Left lung (tissue), 14 donors: ENCODE measurements at places on chromosomes 12 and 14. TPM values are rescaled to one million over a fixed set of nuclear protein-coding genes. Genes with fewer than 3 reads are reported as not detected.

Gene LHX5
- not detected for polyA plus RNA-seq

DNA sequence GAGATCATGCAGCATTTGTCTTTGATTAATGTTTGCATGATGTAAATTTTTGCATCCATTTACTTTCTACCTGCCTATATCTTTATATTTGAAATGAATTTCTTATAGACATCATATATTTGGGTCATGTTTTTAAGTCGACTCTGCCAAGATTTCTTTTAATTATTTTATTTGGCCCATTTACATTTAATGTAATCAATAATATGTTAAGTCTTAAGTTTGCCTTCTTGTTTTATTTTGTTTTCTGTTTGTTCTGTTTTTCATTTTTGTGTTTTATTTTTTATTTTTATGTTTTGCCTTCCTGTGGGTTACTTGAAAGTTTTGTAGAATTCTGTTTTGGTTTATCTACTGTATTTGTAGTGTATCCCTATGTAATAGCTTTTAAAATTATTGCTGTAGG lies 33.2 kb upstream of the GUCY2C start:
- DNase-seq, result no peak

DNA sequence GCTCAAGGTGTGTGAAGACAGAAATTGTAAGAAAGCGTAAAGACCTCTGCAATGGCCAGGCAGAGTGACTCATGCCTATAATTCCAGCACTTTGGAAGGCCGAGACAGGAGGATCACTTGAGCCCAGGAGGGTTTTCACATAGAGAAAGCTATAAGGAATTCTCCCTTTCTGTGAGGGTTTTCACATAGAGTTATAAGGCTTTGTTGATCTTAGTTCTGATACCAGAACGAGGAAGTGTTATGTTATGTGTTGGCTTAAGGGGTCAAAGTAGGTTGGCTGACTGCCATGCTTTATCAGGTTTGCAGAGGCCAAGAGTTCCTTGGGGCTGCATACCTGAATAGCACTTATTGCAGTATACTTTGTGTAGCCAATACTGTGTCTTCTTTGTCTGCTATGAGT lies 139.1 kb downstream of the ERC1 start:
- no peak for DNase-seq

Gene WNT5B
- polyA plus RNA-seq, result 8.5 TPM

- DNase-seq, result no peak
These were observed 206.8 kb downstream of the DACT1 start for GRCh38 chr14:58844544-58844943.

Gene MYF6
- polyA plus RNA-seq, result 0.16 TPM

Gene SLC4A8
- polyA plus RNA-seq, result 1.7 TPM

Gene MORN3
- polyA plus RNA-seq, result 1.2 TPM

Gene LPAR5
- 1.1 TPM for polyA plus RNA-seq

GRCh38 chr14:32480337-32480736 lies 151.2 kb downstream of the AKAP6 start:
- DNase-seq, result no peak

DNA sequence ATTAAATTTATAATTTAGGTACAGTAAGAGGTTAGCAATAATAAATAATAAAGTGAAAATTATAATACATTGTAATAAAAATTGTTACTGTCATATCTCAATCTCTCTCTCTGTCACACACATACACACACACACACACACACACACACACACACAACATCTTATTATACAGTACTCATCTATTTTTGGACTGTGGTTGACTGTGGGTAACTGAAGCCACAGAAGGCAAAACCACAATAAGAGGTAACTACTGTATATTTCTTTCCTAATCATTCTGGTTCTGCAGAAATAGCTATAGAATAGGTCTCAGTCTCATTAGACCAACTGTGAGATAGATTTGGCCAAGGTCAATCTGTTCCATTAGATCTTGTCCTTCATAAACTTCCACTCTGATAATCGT lies 33.1 kb upstream of the PTPRO start:
- no peak for DNase-seq
